Vagina (tissue), 2 donors: ENCODE measurements at places on chromosomes 4 and X.

DNA sequence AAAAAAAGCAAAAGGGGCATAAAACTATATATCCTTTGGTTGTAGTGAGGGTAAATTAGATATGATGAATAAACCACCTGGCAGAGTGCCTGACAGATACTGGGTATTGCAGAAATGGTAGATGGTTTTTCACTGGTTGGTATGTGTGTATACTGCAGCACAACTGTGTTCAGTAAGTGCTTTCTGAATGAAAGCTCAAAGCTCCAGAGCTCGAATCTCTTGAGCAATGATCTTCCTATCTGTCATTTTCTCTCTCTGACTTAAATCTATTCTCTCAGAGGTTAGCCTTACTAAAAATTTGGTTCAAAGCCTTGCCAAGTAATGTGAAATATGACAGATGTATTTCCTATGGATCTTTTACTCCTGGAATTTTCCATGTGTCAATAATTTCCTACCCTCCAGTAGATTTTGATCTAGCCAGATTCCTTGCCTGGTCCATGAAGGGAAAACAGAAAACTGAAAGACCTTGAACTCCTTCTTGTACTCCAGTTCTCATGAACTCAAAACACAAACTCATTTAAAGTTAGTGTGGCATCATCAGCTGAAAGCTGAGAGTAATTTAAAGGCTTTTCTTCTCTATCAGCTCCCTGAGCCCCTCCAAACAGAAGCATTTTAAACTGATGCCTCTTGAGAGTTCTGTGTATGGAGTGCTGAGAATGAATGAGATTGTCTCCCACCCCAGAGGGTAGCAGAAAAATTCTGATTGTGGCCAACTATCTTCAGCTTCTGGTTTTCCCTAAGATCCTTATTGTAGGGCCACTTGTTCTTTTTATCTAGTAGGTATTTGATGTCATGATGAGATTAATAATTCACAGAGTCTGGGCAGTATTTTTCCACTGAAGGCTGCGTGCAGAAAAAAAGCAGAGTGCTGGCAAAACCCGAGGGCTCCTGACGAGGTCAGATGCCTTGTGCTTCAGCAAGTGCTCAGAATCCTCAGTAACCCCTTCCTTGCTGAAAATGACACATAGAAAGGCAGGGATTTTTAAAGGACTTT lies 363.4 kb upstream of the BOD1L1 start:
- no peak for DNase-seq

- no peak for DNase-seq
Observed at GRCh38 chr4:172596206-172596605, 572.4 kb upstream of the GALNT7 start.

DNA sequence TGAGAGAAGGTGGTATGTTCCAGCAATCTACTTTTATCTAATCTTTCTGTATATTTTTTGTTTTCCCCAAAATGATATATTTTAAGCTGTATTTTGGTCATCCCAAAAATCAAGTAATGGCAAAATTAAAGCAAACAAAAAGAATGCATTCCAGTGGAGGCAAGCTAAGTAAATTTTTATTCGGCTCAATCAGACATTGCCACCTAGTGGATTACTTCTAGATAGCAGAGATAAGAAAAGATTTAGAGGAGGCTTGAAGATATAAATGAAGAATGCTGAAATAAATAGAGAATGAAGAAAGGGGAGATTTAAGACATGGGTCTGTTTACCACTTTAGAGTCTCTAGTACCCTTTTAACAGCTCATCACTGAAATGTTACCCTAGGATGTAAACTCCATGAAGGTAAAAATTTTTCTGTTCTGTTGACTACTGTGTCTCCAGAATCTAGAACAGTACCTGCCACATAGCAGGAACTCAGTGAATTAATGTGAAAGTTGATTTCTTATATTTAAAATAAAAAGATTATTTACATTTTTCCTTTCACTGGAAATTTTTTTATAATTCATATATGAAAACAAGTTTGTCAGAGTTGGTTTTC lies 110.9 kb upstream of the ANK2 start:
- no peak for DNase-seq

DNA sequence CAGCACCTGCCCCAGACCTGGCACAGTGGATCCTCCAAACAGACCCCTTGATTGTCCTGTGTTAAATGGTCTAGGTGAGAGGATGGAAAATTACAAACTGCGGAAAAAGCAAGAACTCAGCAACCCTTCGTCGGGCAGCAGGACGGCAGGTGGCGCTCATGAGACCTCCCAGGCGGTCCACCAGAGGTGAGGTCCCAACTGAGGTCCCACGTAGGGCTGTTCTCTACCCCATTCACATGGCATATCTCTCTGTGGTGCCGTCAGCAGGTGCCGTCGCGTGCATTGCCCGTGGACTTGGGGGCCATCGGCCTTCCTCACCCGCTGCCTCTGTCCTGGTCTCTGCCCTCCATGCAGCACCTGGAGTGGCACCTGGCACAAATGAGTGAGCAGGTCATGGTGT lies 88.2 kb downstream of the CRMP1 start:
- DNase-seq: no peak

GRCh38 chr4:15012017-15012788 lies 9.9 kb downstream of the CPEB2 start:
- DNase-seq: no peak

DNA sequence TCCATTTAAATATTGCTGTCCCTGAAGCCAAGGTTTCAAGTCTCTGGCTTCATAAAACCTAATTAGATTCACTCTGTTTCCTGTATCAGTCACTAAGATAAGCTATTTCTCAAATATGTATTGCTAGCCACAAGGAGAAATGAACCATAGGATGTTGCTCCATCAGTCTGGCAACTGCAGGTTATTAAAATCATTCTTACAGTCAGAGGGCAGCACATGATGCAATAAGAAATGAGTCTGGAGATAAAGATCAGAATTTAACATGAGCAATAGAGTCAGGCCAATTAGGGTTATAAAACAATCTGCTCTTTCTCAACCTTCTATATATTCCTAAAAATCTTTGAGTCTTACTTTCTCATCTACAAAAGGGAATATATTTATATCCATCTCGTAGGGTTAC lies 7.2 kb downstream of the PRKG2 start:
- no peak for DNase-seq

- no peak for DNase-seq
Observed at GRCh38 chr4:7391637-7392437, 42.9 kb downstream of the PSAPL1 start.

GRCh38 chr4:174177536-174177935 lies 105.9 kb downstream of the FBXO8 start:
- no peak for DNase-seq

- DNase-seq: no peak
Observed at GRCh38 chrX:102651242-102652011, at the start of gene GPRASP1. Gene GPRASP1 (plus strand): TSS chrX:102651483. CDS start chrX:102653914, 2,431 bp downstream.

GRCh38 chr4:87529187-87529586 lies at the start of gene SPARCL1:
Gene SPARCL1 (minus strand): TSS chr4:87529376. CDS start chr4:87499574, 29,802 bp downstream.
- DNase-seq: no peak

DNA sequence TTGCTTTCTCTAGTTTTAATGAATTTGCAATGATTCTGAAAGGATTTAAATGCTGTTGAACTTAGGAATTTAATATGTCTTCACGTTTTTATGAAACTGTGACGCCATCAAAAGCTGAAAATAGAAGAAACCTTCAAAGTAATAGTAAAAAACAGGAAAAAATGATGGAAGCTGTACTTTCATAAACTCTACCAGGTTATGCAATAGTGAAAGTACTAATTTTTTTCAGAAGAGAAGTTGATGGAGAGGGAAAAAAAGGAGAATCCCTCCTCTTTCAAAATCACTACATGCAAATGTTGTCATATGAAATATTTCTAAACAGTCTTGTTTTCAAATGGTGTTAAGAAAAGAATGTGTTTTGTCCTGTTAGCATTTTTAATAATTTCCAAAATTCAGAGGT lies 73.6 kb downstream of the ZNF330 start:
- DNase-seq: no peak

- DNase-seq: no peak
Observed at GRCh38 chr4:169909897-169910296, 116.3 kb downstream of the MFAP3L start.

GRCh38 chr4:64598066-64598465 lies 188.8 kb upstream of the TECRL start:
- DNase-seq: no peak
